Activated CD8-positive, alpha-beta memory T cell treated with anti-CD3 and anti-CD28 coated beads for 1 hour (primary cell): ENCODE measurements at places on chromosomes 16 and 17.

DNA sequence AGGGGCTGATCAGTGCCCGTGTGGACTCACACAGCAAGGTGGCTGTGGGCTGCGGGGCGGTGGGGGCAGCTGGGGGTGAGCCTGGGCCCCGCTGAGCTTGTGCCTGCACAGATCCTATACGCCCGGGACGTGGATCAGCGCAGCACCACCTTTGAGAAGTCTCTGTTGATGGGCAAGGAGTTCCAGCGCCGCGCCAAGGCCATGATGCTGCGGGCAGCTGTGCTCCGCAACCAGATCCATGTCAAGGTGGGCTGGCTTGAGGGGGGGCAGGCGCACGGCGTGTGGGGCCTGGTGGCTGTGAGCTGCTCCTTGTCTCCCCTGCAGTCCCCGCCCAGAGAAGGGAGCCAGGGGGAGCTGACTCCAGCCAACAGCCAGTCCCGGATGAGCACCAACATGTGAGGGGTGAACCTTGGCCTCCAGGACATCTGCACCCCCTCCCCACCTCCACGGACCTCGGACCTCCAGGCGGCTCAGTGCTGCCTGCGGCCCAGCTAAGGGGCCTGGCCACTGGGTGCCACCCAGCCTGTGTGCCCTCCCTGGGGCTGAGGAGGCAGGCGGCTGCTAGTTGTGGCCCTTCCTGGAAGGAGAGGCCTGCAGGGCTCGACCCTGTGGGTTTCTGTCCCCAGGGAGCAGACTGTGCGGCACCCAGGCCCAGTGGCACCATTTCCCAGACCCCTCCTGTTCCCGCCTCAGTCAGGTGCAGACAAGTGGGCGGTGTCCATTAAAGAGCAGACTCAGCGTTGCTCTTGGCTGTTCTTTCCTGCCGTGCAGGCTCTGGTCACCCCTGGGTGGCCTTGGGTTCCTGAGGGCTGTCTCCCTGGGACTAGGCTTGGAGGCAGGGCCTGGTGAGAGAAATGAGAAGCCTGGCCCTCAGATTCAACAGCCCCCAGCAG lies 5.3 kb downstream of the GPS1 start:
- no peak for DNase-seq

GRCh38 chr17:16551878-16552636 lies 16.9 kb downstream of the ZNF287 start:
- DNase-seq: no peak

DNA sequence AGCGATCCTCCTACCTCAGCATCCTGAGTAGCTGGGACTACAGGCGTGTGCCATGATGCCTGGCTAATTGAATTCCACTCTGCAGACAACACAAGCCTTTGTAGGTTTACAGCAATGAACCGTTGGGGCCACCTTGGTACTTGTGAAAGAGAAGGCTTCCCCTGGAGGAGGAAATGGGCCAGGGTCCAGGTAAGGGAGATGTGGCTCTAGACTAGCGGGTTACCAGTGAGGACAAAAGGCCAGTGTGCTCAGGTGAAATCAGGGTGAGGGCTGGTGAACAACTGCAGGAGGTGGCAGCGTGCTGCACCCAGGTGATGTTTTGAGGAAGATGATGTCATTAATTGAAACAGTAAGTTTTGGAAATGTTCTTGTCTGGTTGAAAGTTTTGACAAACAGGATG lies 6.7 kb downstream of the SDR42E1 start:
- no peak for DNase-seq

- DNase-seq: no peak
Observed at GRCh38 chr16:66054095-66054494, 312.4 kb upstream of the CDH5 start.

- no peak for DNase-seq
Observed at GRCh38 chr17:30235386-30236296, at the start of gene SLC6A4. Gene SLC6A4 (minus strand): TSS chr17:30235697. CDS start chr17:30221958, 13,739 bp downstream.

DNA sequence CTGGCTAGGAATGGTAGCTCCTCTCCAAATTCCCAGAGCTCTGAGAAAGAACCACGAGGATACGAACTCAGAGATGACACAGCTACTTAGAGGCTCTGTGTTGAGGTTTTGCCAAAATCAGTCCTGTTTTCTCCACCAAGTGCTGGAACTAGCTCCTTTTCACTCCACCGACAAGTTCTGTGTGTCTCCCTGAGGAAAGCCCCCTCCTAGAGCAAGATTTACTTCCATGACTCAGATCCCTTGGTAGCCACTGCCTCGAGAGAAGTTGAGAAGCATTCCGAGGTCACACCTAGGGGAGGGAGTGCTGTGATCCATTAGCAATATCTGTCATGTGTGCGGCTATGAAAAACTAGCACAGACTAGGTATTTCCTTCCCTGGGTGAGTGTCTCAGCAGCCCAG lies 30.6 kb downstream of the IL21R start:
- DNase-seq: no peak

DNA sequence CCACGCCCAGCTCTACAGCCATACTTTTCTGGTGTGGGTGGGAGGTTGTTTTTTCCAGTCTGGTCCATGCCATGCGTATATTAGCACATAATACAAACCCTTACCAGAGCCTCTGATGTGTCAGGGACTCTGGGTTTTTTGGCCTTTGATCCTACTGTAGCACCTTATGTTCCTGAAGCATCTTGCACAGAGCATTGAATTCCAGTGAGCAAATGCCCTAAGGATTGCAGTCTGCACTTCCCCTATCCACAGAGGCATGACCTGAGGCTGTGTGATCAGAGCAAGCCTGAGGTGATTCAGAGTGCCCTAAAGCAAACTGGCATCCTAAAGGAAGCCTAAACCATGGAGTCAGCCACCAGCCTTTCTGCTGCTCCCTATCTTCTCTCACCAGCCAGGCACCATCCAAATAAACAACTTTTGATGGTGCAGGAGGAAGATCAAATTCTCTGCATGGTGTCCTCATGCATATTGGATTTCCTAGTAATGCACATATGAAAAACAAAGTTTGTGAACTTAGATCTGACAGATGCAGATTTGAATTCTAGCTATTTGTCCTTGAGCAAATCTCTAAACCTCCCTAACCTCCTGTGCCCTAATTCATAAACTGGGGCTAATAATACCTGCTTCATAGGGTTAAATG lies 41.2 kb upstream of the HAS3 start:
- DNase-seq: no peak

DNA sequence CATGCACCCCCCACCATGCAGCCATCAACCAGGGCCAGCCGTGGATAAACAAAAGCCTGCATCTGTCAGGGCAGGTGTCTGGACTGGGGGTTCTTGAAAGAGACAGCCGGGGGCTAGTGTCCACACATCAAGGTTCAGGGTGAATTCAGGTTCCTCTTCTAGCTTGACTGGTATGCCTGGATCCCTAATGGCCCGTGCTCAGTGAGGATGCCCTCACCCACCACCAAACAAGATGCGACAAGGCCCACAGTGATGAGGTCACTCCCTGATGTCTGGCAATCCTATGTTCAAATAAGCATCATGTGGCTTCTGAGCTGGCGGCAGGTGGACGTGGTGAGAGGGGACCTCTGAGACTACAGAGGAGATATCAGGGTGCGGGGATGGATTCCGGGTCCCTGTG lies 64.6 kb downstream of the GOSR1 start:
- no peak for DNase-seq

DNA sequence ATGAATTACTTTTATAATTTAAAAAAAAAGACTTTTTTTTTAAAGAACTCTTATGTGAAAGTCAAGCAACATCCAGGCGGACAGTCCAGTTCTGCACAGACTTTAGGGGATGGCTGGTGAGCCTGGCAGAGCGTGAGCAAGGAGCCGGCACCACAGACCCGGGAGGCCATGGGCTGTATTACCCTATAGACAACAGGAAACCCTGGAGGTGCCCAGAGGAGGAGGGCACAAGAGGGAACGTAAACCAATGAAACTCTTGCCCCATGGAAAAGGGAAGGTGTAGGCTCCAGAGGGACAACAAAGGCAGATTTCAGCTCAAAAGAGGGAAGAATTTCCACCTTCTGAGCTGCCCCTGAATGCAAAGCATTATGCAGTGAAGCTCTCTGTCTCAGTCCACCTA lies 25.5 kb upstream of the RPH3AL start:
- DNase-seq: no peak

GRCh38 chr16:57876210-57876609 lies 73.9 kb upstream of the KIFC3 start:
- no peak for DNase-seq

GRCh38 chr16:13153696-13154095 lies 252.3 kb downstream of the SHISA9 start:
- DNase-seq: no peak

- no peak for DNase-seq
Observed at GRCh38 chr17:79043191-79043930, 19.4 kb downstream of the C1QTNF1 start.

- DNase-seq: no peak
Observed at GRCh38 chr16:53948734-53949430, 244.9 kb downstream of the FTO start.

DNA sequence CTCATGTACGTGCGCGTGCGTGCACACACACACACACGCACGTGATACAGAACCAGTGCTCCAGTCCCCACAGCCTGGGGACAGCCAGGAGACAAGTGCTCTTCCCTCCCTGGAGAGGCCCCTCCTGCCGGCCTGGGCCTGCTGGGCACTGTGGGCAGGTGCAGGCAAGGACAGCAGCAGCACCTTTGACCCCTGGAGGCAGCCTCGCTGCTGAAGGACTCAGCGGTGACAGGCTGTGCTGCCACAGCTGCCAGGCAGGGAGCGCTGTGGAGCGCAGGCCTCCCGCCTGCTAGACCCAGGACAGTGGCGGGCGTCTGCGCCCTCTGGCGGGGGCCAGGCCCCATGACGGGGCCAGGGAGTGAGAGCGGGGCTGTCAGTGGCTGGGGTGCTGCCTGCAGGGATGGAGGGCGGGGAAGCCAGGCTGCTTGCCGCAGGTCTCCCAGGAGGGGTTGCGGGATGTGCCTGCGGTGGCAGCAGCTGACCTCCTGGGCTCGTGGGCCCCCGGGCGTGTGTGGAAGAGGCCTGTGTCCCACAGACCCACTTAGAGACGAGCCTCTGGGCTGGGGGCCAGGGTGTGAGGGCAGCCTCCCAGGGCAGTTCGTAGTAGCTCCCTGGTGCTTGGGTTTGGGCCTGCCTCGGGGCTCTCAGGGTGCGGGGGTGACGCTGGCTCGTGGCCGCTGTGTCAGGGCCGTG lies 63.5 kb upstream of the PVALEF start:
- DNase-seq: peak; percentile 82

GRCh38 chr16:27505297-27506236 lies 44.1 kb downstream of the GTF3C1 start:
- no peak for DNase-seq

- DNase-seq: no peak
Observed at GRCh38 chr16:65318590-65319257, 196.9 kb upstream of the CDH11 start.

GRCh38 chr16:67541391-67542263 lies 13.0 kb downstream of the RIPOR1 start:
- no peak for DNase-seq

GRCh38 chr17:37829592-37830123 lies 84.8 kb upstream of the HNF1B start:
- no peak for DNase-seq

GRCh38 chr17:36722121-36722902 lies 120.9 kb downstream of the MRM1 start:
- DNase-seq: peak; percentile 61

GRCh38 chr17:57962279-57963148 lies 7.3 kb upstream of the CUEDC1 start:
- no peak for DNase-seq

GRCh38 chr16:66921729-66922450 lies 3.2 kb upstream of the CDH16 start:
- DNase-seq: no peak

- DNase-seq: no peak
Observed at GRCh38 chr16:19463468-19464315, 46.0 kb downstream of the TMC5 start.

DNA sequence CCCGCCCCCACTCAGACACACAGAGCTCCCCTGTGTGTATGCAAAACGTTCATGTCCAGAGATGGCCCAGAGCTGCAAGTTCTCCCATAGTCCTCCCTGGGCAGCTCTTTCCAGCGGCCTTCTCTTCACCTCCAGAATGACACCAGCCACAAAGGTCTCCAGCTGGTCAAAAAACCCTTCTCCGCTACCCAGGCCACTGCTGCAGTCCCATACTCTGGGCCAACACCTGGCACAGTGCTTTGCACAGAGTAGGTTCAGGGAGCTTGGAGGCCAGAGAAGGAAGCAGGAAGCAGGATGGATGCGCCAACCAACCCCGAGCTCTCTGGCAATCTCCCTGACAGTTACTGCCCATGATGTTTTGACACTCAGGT lies 1.1 kb upstream of the STAT5B start:
- no peak for DNase-seq

GRCh38 chr17:80246266-80246681 lies 14.4 kb upstream of the RNF213 start:
- no peak for DNase-seq

DNA sequence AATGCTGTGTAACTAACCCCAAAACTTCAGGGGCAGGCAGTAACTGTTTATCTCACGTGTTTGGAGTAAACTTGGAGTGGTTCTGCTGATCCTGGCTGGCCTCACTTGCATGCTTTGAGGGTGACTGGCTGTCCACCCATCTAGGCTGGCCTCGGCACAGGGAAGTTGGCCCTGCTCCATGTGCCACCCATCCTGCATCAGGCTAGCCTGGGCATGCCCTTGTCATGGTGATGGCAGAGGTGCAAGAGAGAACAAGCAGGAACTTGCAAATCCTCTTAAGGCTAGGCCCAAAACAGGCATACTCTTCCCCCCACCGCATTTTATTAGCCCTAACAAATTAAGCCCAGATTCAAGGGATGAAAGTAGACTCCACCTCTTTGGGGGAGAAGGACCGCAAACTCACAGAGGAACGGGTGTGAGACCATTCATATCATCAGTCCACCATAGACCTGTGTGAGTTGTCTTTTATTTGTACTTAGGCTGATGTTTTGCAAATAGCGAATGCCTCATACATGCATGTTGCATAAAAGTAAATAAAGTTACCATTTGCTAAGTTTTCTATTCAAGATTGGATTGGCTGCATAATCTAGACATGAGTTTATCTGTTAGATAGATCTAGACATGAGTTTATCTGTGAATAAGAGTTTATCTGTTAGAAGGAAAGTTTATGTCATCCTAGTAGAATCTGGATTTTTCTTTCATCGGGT lies 221.0 kb downstream of the CCDC182 start:
- DNase-seq: no peak

DNA sequence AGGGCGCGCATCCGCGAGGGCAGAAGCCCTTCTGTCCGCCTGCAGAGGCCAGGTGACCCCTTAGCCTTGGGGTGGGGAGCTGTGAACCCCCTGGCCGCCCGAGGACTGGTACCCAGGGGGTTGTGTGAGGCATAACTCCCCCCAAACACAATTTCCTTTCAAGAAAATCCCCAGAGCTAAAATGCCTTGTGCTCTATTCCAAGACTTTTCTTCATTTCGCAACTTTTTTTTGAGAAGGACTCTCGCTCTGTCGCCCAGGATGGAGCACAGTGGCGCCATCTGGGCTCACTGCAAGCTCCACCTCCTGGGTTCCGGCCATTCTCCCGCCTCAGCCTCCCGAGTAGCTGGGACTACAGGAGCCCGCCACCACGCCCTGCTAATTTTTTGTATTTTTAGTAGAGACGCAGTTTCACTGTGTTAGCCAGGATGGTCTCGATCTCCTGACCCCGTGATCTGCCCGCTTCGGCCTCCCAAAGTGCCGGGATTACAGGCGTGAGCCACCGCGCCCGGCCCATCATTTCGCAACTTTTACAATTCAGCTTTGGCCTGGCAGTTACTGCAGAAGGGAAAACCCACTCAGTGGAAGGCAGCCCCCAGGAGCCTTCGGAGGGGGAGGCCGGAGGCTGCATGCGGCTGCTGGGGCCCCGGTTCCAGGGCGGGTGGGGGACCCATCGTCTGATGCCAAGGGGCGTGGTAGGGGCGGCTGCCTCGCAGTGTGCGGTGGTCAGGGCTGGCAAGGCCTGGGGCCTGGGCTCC lies 963 bp upstream of the APRT start:
- DNase-seq: no peak
